Renal pelvis (tissue), 12 donors: ENCODE measurements at places on chromosomes 6 and 20. TPM values are rescaled to one million over a fixed set of nuclear protein-coding genes. Genes with fewer than 3 reads are reported as not detected.

DNA sequence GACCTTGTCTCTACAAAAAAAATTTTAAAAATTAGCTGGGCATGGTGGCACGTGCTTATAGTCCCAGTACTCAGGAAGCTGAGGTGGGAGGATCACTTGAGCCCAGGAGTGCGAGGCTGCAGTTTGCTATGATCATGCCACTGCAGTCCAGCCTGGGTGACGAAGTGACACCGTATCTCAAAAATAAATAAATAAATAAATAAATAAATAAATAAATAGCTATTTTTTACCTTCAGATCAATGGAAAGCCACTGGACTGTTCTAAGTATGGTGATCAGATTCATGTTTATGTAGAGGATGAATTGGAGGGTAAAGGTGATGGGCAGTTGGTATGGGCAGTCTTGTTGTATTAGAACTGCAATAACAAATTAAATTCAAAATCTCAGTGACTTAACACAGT, 24.0 kb downstream of the DSTN start:
- DNase-seq: no peak

Gene C6orf15
- not detected for polyA plus RNA-seq

DNA sequence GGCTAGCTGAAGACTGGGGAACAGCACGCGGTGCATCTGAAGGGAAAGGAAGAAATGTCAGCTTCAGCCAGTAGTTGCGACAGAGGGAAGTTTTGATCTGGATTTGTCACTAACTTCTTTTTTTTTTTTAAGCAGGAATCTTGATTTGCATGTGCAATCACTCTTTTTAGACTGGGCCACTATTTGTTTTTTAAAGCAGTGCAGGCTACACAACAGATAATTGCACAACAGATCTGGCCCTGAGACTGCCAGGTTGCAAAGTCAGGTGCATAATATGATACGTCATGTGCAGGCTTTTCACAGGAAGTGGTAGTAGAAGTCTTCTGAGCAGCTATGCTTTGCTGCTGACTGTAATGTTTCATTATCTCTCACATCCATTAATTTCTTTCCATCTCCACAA, 13.5 kb downstream of the PFDN4 start:
- DNase-seq: no peak

DNA sequence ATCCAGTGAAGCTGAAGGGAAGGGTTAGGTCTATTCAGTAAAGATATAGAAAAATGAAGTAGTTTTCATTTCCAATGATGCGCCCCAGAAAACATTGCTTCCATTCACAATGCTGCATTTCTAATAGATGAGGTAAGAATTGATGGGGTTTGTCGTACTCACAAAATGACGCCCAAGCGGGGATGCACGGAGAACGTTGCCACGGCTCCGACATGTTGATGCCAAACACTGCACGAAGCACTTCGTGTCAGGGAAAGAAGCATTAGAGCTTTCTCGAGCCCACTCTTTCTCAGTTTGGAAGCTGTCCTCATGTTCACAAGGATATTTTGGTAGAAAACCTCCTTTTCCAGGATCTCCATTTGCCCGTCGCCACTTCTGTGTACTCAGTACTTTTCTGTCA, 21.6 kb upstream of the MAFB start:
- DNase-seq: no peak

Gene SIRPG
- polyA plus RNA-seq: not detected

DNA sequence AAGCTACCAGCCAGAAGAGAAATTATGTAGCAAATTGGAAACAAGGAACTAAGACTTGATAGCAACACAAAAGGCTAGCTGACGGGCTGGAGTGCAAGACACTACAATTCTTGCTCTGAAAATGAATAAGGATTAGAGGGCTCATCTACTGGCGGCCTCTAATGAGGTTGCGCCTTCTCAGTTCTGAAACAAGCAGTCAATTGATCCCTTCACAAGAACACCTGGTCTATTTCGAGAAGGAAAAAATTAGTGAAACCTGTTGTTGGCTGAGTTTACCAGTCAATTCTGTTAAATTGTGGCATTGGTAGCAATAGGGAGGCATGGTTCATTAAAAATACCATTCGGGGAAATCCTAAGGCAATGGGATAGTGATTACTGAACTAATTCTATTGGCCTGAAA, 74.8 kb upstream of the JARID2 start:
- DNase-seq: no peak

Gene VNN1
- 0.14 TPM for polyA plus RNA-seq

DNA sequence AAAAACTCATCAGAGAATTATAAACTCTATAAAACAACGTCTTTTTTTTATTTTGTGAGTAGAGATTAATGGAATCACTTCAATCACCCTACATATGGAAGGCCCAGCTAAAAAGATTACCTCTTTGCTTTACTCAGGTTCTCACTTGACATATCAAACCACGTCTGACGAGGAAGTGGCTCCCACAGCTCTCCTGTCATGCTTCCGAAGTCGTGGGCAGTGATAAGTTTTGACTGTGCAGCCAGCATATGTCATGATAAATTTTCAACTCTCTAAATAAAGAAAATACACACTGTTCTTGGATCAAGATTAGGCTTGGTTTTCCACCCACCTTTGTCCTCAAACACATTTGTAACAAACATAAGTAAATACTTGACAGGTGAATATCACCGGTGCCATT, 279.5 kb upstream of the RNF217 start:
- no peak for DNase-seq

Gene FAM229B
- polyA plus RNA-seq: 45.8 TPM

DNA sequence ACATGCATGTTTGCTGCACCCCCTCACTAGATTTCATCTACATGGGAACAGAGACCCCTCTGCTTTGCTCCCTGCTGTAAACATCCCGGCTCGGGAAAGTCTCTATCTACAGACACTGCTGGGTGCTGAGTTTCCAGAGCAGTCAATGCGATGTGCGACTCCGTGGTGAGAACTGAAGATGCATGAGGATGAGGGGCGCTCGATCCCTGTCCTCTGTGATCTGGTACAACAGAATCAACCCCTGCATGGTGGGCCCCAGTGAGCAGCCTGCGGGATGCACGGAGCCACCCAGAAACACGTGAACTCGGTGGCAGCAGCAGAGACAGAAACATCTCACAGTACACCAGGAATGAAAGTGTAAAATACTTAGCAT, 83.1 kb downstream of the THBS2 start:
- no peak for DNase-seq

DNA sequence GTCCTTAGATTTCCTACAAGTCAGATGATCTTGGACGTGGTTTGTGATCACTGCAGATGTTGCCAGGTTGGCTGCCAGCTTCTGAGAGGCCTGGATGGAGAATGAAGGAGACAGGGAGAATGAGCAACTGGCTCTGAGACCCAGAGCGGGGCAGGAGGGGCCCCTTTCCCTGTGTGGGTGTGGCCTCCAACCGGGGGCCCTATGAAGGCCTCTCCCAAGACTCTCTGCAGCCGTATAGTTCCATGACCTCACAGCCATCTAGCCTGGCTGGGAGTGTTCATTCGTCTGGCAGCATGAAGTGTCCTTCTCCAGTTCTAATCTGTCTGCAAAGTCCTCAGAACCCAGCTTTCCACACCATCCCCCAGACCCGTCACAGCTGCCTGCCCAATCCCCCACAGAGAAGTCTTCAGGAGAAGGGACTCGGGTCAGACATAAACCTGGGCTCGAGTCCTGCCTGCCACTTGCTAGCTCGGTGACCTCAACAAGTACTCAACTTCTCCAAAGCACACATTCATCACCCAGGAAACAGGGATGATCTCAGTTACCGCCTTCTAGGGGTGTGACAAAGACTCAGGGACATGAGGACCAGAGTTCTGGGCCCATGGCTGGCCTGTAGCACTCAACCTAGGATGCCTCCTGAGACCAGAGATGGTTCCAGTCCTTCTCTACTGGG, 122.6 kb downstream of the EDN3 start:
- DNase-seq: no peak

Gene HSPA12B
- 15.7 TPM for polyA plus RNA-seq

Gene HRH3
- polyA plus RNA-seq: 0.19 TPM

Gene PNPLA1
- 1.7 TPM for polyA plus RNA-seq

Gene BTNL2
- polyA plus RNA-seq: 3.9 TPM

DNA sequence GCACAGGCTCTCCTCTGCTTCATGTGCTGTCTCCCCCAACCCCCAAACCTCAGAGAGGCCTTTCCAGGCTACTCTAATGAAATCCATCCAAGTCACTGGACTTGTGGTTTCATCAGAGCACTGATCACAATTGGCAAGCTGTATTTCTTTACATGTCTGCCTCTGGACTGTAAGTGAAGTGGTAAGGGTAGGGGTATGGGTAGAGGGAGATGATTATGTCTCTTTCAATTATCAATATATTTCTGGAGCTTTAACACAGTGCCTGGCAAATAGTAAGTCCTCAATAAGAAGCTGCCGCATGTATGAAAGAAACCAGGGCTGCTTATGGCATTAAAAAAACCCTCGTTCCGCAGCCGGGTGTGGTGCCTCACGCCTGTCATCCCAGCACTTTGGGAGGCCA, 5.4 kb downstream of the TRERF1 start:
- no peak for DNase-seq

Gene HBS1L
- 58.8 TPM for polyA plus RNA-seq
